ENCODE measurements at places on chromosomes 2 and 18. TPM values are rescaled to one million over a fixed set of nuclear protein-coding genes. Genes with fewer than 3 reads are reported as not detected.

DNA sequence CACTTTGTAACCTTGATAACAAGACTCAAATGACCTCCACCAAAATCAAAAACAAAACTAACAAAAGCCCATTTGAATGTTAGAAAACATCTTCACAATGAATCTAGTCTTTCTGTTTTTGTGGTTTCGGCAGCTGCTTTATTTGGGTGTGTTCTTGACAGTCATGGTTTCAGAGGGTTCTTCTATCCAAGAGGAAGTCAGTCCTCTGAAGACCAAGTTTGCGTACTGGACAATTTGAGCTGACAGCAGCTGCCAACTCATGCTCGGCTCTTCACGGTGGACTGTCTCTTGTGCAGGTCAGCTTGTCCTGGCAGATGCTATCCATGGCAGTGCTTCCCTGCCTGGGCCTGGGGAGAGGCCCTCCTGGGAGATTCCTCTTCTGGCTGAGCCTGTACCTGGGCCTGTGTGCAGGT, 91.0 kb downstream of the TMEM17 start:
- no peak for DNase-seq

DNA sequence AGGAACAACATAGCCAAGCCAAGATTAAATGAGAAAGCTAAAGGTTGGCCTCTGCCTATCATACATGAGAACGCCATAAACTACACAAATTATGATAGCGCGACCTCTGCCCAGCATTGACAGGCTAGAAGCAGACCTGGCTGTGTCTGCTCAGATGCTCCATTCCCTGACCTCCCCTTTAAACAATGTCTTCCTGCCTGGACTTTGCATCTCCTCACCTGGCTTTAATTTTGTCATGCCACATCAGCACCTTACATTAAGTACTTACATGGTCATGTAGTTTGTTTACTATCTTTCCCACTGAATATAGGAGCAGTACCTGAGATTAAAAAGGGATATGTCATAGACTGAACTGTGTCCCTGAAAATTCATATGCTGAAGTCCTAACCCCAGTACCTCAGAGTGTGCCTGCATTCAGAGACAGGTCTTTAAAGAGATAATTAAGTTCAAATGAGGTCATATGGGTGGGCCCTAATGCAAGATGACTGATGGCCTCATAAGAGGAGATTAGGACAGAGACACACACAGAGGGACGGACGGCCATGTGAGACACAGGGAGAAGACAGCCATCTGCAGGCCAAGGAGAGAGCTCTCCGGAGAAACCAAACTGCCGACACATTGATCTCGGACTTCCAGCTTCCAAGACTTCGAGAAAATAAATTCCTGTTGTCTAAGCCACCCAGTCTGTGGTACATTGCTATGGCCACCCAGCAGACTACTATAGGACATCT, 103.7 kb downstream of the BIN1 start:
- no peak for DNase-seq

GRCh38 chr2:103788389-103788788, 1026.6 kb downstream of the TMEM182 start:
- no peak for DNase-seq

DNA sequence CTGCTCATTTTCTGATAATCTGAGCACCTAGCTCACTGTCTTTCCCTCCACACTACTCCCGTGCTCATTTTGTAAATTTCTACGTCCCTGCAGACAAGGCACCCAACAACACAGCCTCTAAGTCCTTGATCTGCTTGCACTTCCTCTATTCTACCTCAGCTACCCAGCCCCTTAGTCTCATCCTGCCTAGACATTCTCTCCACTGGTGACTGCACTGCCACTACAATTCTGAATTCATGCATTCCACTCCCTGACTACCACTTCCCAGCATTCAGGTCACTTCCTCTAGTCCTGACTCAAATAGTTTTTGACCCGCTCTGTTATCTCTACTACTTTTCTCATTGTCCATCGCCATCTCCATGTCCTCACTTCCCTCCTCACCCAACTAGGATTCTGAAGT, 155.7 kb downstream of the DYM start:
- no peak for DNase-seq

BMP10 gene
- not detected for polyA plus RNA-seq

TMEM247 gene
- polyA plus RNA-seq, result not detected

BCL2L11 gene
- polyA plus RNA-seq, result 1.5 TPM

SLC9A4 gene
- not detected for polyA plus RNA-seq

KHK gene
- 0.17 TPM for polyA plus RNA-seq

PLA2R1 gene
- polyA plus RNA-seq, result 2.5 TPM
